ENCODE measurements at places on chromosomes 4 and X. TPM values are rescaled to one million over a fixed set of nuclear protein-coding genes. Genes with fewer than 3 reads are reported as not detected.

Gene ALB
- 1.0 TPM for polyA plus RNA-seq

DNA sequence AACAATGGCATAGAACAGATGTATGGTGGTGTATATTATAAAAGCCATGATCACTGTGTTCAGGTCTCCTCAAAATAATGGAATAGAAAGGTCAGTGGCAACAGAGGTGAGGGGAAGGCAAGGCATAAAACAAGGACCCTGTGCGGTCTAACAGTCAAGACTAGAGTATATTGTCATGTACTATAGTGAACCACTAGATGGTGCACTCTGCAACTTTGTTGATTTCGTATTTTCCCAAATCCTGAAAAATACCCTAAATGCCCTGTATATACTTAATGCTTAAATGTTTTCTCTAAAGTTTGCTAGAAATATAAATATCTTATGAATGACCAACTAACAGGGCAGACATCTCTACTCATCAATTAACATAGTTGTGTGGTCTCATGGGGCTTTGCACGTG, 453.0 kb downstream of the PCDH11X start:
- no peaks in the 10 kb centered on the region for H3K36me3 ChIP-seq
- no peak overlapping the region for H3K27ac ChIP-seq
- no peaks in the 10 kb centered on the region for H3K27me3 ChIP-seq
- no peaks in the 10 kb centered on the region for H3K4me1 ChIP-seq
- H3K4me3 ChIP-seq, result no peak overlapping the region
- DNase-seq, result no peak

Gene MORC4
- 15.1 TPM for polyA plus RNA-seq

DNA sequence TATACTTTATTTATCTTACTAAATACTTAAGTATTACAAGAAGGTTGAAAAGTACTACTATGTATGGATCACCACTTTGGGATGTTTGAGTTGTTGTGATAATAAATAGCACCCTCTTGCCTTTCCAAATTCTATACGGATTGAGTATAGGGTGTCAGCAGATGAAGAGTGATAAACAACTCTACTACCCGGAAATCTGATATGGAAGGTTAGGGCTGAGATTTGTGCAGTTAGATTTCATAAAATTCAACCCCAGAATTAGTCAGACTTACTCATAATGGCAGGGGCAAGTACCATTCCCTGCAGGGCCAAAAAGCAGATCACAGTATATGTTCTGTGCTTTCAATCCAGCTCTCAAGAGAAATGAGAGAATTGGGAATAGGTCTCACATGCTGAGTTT, 1008.9 kb upstream of the PCDH7 start:
- no peak overlapping the region for H3K27ac ChIP-seq
- no peak overlapping the region for H3K4me3 ChIP-seq
- H3K27me3 ChIP-seq, result no peaks in the 10 kb centered on the region
- DNase-seq, result no peak
- no peaks in the 10 kb centered on the region for H3K36me3 ChIP-seq

Gene OCIAD1
- polyA plus RNA-seq, result 354 TPM

DNA sequence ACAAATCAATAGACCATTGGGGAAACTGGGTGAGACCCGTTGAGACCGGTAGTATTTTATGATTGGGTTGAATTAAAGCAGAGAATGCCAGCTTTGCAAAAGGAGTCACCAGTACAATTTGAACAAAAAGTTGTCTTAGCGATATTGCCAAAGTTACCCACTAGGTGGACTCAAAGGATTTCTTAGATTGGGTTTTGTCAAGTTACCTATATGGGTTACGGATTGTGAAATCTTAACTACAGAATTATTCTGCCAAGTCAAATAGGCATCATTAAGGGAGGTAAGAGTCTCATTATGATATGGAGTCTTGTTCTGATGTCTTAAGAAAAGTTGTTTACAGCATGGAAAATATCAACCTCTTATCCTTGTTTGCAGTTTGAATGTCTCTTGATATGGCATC, 15.0 kb upstream of the CT47A1 start:
- no peaks in the 10 kb centered on the region for H3K36me3 ChIP-seq
- H3K4me3 ChIP-seq, result no peak overlapping the region
- DNase-seq, result peak; percentile 54
- no peak overlapping the region for H3K27ac ChIP-seq
- no peaks in the 10 kb centered on the region for H3K4me1 ChIP-seq
- no peaks in the 10 kb centered on the region for H3K27me3 ChIP-seq

- H3K4me1 ChIP-seq, result peaks cover under 1% of the 10 kb centered on the region
- H3K27me3 ChIP-seq, result no peaks in the 10 kb centered on the region
- no peaks in the 10 kb centered on the region for H3K36me3 ChIP-seq
- no peak overlapping the region for H3K27ac ChIP-seq
Observed at GRCh38 chrX:1486749-1487361, 34.1 kb upstream of the ASMTL start.

DNA sequence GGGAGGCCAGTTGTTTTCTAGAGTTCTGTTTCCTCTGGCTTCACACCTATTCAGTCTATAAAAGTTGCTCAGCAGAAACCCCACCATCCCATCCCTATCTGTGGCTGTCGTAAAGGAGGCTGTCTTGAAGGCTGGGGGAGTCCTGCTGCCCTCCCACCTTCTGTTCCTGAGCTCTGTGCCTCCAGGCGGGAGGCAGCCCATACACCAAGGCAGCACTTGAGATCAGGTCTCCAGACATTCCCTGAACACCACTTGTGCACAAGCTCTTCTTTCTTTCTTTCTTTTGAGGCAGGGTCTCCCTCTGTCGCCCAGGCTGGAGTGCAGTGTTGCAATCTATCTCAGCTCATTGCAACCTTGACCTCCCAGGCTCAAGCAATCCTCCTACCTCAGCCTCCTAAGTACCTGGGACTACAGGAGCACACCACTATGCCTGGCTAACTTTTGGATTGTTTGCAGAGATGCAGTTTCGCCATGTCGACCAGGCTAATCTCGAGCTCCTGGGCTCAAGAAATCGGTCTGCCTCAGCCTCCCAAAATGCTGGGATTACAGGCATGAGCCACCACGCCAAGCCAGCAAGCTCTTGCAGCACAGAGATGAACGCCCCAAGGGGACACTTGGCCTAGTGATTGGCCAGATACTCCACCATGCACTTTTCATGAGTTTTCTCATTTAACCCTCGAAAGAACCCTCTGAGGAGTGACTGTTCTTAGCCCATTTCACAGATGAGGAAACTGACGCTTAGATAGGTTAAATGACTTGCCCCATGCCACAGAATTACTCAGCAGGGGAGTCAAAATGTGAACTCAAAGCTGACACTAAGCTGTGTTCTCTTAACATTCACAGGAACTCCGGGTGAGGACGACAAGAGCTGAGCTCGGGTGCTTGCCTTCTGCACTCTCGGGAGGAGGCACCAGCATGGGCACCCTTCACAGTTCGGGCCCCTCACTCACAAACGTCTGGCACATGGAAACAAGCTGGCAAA, 55.8 kb upstream of the ENPP6 start:
- H3K27ac ChIP-seq, result no peak overlapping the region
- H3K4me1 ChIP-seq, result peaks cover 5% of the 10 kb centered on the region
- no peak overlapping the region for H3K4me3 ChIP-seq
- H3K36me3 ChIP-seq, result no peaks in the 10 kb centered on the region

DNA sequence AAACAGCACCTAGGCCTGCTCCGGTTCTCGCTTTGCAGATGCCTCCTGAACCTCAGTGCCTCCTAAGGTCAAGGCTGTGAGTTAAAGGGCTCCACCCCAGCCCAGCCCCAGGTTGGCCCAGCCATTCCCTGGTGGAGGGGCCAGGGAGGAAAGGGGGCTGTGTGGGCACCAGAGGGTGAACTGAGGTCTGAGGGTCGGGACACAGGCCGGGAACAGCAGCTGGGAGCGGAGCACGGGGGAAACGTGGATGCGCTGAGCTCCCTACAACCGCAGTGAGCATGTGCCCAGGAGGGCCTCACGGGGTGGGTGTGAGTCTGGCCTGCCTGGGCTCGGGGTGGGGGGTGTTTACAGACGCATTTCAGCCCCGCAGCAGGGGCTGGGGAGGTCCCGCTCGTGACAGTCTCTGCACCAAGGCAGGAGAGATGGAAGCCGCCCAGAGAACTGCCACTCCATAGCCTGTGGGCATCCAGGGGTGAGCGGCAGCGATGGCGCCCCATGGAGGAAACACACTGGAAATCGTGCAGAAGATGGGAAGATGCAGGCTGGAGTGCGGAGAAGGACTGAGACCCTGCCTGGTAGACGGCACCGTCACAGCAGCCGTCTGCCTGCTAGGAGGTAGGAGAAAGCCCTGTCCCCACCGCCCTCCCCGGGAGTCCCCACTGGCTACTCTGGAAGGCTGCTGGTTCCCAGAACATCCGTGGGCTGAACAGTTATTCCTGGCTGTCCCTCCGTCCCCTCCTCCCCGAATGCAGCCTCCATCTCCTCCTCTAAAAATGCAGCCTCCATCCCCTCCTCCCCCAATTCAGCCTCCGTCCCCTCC, 9.9 kb upstream of the SLC25A6 start:
- peaks cover 96% of the 10 kb centered on the region for H3K36me3 ChIP-seq
- no peaks in the 10 kb centered on the region for H3K4me1 ChIP-seq
- H3K4me3 ChIP-seq, result no peak overlapping the region
- H3K27ac ChIP-seq, result no peak overlapping the region
- no peaks in the 10 kb centered on the region for H3K27me3 ChIP-seq
- no peak for DNase-seq

GRCh38 chr4:129378364-129378763, 282.4 kb downstream of the C4orf33 start:
- DNase-seq, result no peak
- H3K4me3 ChIP-seq, result no peak overlapping the region
- H3K36me3 ChIP-seq, result no peaks in the 10 kb centered on the region
- no peak overlapping the region for H3K27ac ChIP-seq
- no peaks in the 10 kb centered on the region for H3K4me1 ChIP-seq
- no peaks in the 10 kb centered on the region for H3K27me3 ChIP-seq

DNA sequence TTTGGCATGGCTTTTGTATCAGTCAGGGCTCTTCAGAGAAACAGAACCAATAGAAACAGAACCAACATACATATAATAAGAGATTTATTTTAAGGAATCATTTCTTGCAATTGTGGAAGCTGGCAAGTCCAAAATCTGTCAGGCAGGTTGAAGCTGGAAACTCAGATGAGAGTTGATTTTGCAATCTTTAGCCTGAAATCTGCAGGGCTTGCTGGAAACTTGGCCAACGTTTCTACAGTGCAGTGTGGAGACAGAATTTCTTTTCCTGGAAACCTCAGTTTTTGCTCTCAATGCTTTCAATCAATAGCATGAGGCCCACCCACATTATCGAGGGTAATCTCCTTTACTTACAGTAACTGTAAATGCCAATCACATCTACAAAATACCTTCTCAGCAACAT, 45.4 kb downstream of the COMMD8 start:
- no peaks in the 10 kb centered on the region for H3K36me3 ChIP-seq
- no peak for DNase-seq
- H3K27me3 ChIP-seq, result no peaks in the 10 kb centered on the region

Gene NLGN3
- 127 TPM for polyA plus RNA-seq

Gene CFP
- polyA plus RNA-seq, result 3.4 TPM

Gene RHOXF2
- polyA plus RNA-seq, result not detected

- H3K27ac ChIP-seq, result peak within 1 kb of the TSS; percentile 85
- DNase-seq, result peak; percentile 87
- peak within 1 kb of the TSS; percentile 64 for H3K4me3 ChIP-seq
- no peaks in the 10 kb centered on the region for H3K4me1 ChIP-seq
- no peaks in the 10 kb centered on the region for H3K27me3 ChIP-seq
- no peaks in the 10 kb centered on the region for H3K36me3 ChIP-seq
Observed at GRCh38 chr4:89056953-89057398, at the start of gene FAM13A. Gene FAM13A (minus strand): TSS chr4:89057185. CDS start chr4:89056964, 221 bp downstream.

Gene CT45A10
- not detected for polyA plus RNA-seq

DNA sequence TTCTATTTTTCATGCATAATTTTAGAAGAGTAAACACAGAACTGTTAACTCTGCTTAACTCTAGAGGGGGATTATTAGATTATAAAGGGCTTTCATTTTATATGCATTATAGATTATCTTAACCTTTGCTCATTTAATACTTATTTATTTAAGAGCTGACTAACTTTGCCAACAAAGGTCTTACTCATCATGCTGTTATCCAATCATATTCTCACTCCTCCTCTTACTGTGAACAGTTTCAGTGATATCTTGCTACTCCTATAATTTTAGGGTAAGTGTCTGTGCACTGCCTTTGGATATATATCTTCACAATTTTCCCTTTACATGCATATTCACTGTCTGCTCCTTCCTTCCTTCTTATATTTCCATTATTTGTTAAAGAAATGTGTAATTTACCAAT, 1814.9 kb downstream of the STIM2 start:
- no peaks in the 10 kb centered on the region for H3K27me3 ChIP-seq
- no peaks in the 10 kb centered on the region for H3K36me3 ChIP-seq
- DNase-seq, result no peak
- H3K4me3 ChIP-seq, result no peak overlapping the region

GRCh38 chr4:80610845-80611677, 275.5 kb downstream of the CFAP299 start:
- H3K4me1 ChIP-seq, result no peaks in the 10 kb centered on the region
- H3K27me3 ChIP-seq, result no peaks in the 10 kb centered on the region
- DNase-seq, result no peak
- no peaks in the 10 kb centered on the region for H3K36me3 ChIP-seq

Gene TMPRSS11E
- not detected for polyA plus RNA-seq

DNA sequence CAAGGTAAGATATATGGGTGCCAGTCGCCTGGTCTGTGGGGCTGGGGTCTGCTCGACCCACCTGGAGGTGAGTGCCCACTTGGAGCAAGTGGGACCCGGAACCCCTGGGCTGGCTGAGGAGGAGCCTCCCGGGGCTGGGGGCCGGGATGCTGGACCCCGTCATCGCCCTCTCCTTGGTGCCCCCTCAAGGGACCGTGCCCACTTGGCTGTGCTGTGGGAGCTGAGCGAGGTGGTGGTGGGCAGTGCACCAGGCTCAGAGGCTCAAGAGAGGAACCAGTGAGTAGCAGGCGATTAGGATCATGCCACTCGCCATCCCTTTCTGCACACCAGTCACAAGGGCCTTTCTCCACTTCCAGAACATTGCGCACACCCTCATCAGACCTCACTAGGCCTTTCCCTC, 203.8 kb upstream of the PSAPL1 start:
- H3K4me3 ChIP-seq, result no peak overlapping the region
- H3K27ac ChIP-seq, result no peak overlapping the region
- no peak for DNase-seq
- H3K27me3 ChIP-seq, result peaks cover 4% of the 10 kb centered on the region

GRCh38 chrX:24168807-24169206, 19.3 kb downstream of the ZFX start:
- no peak overlapping the region for H3K4me3 ChIP-seq
- H3K27me3 ChIP-seq, result no peaks in the 10 kb centered on the region
- no peak for DNase-seq

GRCh38 chr4:134024251-134024650, 177.3 kb downstream of the PABPC4L start:
- DNase-seq, result no peak
- no peak overlapping the region for H3K4me3 ChIP-seq
- no peaks in the 10 kb centered on the region for H3K4me1 ChIP-seq
- no peak overlapping the region for H3K27ac ChIP-seq
- no peaks in the 10 kb centered on the region for H3K27me3 ChIP-seq

Gene KLB
- polyA plus RNA-seq, result 0.45 TPM
